ENCODE measurements at places on chromosomes 2 and 18.

DNA sequence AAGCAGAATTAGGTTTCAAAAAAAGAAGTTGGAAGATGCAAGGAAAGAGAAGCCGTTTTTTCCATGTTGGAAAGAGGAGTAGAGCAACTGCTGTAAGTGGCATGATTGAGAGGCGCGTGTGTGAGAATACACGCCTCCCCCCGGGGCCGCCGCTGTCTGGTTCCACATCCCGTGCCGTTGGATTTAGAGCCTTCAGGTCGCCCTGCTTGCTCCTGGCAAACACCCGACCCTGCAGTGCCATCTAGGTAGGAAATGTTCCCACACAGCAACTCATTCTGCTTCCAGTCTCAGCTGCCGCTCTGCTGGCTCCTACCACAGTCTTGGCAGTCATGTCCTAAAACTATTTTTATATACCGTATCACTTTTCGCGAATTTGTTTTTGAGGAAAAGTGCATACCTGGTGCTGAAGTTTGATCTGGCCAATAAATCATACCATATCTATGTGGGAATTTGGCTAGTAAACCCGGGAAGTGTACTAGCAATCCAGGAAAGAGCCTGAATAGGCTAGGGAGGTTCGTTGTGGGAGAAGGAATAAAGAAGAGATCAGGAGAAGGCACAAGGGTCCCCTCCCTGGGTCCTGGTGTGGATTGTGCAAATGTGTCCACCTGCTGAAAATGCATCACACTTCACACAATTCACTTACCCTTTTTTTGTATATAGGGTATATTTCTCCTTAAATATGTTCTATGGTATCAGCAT is 372.7 kb downstream of the FBXO15 start:
- DNase-seq, result no peak

- DNase-seq, result no peak
Measured at GRCh38 chr2:10814142-10814541, 1.6 kb upstream of the PDIA6 start.

DNA sequence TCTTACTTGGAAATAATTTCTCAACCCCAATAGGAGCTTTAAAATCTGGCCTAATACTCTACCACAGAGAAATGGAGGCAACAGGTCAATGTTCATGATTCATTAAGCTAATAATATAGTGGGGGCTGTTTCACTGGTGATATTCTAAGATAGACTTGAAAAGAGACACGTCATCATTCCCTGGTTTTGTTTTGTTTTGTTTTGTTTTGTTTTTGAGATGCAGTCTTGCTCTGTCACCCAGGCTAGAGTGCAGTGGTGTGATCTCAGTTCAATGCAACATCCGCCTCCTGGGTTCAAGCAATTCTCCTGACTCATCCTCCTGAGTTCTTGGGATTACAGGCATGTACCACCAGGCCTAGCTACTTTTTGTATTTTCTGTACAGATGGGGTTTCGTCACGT is 37.5 kb upstream of the SOS1 start:
- no peak for DNase-seq

GRCh38 chr2:182020286-182021070 is 34.8 kb downstream of the PPP1R1C start:
- DNase-seq, result no peak

DNA sequence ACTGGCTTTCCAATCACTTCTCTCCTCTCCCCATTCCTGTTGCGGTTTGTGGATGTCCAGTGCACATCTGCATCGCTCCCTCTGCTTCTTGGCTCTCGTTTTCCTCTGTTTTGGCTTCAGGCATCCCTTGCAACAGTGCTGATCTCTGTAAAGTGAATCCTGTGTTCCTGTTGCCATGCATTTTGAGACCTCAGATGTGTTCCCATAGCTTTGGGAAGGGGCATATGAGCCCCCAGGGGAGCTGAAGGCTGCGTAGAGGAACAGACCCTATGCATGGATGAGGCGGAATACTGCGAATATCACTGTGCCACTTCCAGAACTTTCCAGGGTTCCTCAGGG is 168.4 kb upstream of the HAAO start:
- DNase-seq, result no peak

GRCh38 chr18:36813824-36814223 is 15.0 kb downstream of the TPGS2 start:
- DNase-seq, result no peak

DNA sequence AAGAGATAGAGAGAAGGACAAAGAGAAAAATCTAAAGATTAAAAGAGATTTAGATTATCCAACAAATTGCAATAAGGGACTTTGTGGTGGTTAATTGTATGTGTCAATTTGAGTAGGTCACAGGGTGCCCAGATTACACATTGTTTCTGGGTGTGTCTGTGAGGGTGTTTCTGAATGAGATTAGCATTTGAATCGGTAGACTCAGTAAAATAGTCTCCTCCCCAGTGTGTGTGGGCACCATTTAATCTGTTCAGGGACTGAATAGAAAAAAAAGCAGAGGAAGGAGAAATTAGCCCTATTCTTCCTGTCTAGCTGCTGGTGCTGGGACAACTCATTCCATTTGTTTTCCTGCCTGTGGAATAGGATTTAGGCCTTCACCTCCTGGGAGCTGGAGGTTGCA is 339.8 kb upstream of the EPHA4 start:
- no peak for DNase-seq

DNA sequence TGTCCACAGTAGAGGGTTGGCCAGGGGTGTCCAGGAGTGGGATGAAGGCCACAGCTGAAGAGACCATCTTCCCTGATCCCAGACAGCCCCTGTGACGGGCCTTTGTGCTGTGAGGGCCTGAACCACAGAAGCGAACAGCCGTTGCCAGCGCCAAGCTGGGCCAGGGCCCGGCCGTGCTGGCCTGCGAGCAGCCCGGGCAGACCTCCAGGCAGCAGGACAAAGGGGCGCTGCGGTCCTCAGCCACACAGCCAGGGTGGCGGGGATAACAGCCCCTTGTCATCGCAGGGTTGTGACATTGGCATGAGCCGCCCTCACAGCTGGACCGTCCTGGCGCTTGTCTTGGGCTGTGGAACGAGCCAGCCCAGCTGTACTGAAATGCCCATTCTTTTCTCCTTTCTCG is 161.1 kb downstream of the FAM210A start:
- DNase-seq, result no peak
